Left colon (tissue), 2 donors: ENCODE measurements at places on chromosomes 1 and 21. TPM values are rescaled to one million over a fixed set of nuclear protein-coding genes. Genes with fewer than 3 reads are reported as not detected.
A peak's percentile ranks its signal among the peaks of the same experiment; 100 is the strongest.

ZBTB17 gene
- total RNA-seq, result 29.1 TPM

TMEM39B gene
- 12.4 TPM for total RNA-seq

- DNase-seq, result no peak
These were observed 53.1 kb upstream of the CD55 start for GRCh38 chr1:207268337-207268736.

GRCh38 chr21:41322496-41323382 is 6.1 kb downstream of the FAM3B start:
- no peak for DNase-seq

- DNase-seq, result no peak
These were observed 244.4 kb downstream of the KAZN start for GRCh38 chr1:14842891-14843290.

DNA sequence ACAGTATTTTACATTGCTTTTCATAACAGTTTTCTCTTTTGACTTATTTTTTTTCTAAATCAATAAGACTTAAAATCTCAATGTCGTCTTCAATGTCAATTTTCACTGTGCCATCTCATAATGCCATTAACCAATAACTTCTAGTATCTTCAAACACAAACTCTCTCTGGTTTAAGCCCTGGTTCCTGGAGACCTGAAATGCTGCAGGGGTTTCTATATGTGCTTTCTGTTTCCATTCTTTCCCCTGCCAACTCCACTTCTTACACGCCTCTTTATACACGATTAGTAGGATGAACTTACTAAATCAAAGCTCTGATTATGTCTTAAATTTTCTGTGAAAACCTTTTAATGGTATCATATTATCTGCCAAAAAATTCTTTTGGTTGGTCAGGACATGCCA is 191.4 kb downstream of the AMY1C start:
- DNase-seq, result no peak

DNA sequence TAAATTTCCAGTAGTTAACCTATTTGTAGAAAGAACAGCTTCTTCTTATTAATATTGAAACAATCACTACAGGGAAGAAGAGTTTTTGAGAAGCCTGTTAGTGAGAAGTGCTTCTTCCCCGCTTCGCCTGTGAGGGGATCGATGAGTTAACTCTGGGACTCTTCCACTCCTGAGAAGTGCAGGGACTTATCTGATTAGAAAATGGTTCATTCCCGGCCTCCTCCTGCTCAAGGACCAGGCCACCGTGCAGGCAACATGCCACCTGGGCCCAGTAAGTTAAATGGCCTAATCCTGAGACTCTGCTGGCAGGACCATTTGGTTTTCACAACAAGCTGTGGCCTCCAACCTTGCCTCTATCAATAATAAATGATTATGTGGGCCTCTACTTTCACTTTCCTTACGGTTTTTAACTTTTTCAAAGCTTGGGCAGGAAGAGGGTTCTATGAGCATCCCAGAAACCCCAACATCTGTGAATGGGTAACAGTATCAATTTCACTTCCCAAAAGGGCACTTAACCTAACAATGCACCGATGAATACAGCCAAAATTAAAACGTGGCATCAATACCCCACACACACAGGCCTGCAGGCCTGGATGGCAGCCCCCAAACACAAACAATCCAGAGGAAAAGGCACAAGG is 33.1 kb downstream of the SIPA1L2 start:
- no peak for DNase-seq

RBM11 gene
- total RNA-seq, result 1.4 TPM

GRCh38 chr1:91651243-91651642 is 150.6 kb downstream of the CDC7 start:
- no peak for DNase-seq

GRCh38 chr21:32073190-32073589 is 200.4 kb downstream of the HUNK start:
- no peak for DNase-seq

GPR153 gene
- total RNA-seq, result 27.0 TPM

- DNase-seq, result peak; percentile 56
These were observed 4.8 kb downstream of the ATP1A1 start for GRCh38 chr1:116377541-116378529.

GRCh38 chr1:83637586-83637985 is 361.3 kb downstream of the TTLL7 start:
- no peak for DNase-seq

DNA sequence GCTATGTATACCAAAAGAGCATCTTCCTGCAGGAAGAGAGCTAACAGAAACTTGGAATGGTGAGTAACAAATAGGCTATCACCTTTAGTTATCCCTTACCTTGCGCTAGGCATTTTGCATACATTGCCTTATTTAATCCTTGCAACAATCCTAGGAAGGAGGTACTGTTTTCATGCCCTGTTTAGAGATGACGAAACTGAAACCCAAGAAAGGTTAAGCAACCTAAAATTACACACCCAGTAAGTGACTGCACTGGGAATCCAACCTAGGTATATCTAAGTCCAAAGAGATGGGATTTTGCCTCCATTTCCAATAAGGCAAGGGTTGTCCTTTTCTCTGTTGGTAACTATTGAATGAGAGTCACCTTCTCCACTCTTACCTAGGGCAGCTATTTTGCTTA is 144.5 kb downstream of the TM2D1 start:
- DNase-seq, result no peak
